ENCODE measurements at places on chromosomes 3 and 15.

DNA sequence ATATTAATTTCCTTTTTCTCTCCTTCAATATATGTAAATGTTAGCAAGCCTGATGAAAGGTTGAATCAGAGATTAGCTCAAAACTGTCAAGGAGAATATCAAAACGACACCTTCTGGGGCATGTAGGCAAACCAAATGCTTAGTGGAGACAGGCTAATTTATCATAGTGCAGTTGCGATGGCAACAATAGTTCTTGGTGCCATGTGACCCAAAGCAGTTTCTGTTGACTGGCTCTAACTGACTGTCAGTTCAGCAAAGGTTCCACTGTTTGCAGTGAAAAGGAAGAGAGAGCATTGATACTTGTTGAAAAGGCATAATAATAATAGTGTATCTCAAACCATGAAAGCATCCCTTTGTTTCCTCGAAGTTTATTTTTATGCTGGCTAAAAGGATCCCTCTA, 513.9 kb downstream of the NLGN1 start:
- DNase-seq: no peak

GRCh38 chr15:77440378-77440999, 19.8 kb downstream of the HMG20A start:
- DNase-seq: no peak

DNA sequence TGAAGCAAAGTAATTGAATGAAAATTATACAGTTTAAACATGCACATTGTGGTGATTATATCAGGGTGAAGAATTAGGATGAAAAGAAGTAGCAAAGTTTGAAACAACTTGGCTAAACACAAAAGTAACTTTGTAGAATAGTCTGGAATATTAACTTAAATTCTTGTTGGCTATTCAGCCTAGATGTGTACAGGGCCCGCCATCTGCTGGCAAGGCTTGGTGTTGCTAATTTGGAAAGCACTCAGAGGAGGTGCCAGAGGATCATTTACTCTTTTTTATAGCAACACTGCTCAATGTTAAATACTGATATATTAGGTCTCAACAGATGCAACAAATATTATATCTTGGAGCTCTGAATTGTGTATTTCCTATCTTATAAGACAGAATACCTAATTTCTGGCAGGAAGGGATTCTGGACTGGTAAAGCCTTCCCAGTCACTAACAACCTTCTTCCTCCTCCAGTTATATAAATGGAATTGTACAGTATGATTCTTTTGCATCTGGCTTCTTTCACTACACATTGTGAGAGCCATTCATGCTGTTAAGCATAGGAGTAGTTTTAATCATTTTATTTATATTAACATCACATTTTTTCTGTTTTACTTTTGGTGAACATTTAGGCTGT, 36.1 kb downstream of the TTC23 start:
- DNase-seq: peak; percentile 75

- no peak for DNase-seq
Measured at GRCh38 chr3:9276761-9277370, 27.4 kb upstream of the SRGAP3 start.

DNA sequence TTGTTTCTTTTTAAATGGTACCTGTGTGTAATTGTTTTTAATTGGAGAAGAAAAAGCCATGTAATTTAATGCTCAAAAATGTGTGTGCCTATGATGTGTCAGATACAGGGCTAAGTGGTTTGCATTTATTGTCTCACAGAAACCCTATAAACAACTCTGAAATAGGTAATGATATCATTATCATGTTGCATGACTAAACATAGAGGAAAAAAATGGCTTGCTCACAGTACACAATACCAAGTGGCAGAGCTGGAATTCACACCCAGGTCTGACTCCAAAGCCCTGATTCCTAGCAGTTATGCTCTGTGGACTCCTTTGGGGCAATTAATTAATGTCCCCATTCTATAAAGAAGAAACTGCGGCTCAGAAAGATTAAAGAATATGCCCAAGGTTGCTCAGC, 237.4 kb upstream of the TRIM42 start:
- no peak for DNase-seq

- no peak for DNase-seq
Measured at GRCh38 chr15:36407647-36408046, 171.8 kb upstream of the CDIN1 start.

DNA sequence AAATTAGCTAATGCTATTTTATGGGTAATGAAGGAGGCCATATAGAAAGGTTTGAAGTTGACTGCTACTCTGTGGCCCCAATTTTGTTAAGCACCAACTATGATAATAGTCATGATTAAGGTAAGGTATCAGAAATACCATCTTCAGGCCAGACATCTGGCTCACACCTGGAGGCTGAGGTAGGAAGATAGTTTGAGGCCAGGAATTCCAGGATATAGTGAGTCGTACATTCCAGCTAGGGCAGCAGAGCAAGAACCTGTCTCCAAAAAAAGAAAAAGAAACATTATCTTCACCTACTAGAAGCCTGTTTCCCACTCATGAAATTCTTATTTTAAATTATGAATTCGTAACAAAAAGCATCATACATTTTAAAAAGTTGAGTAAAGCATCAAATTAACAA, 64.4 kb downstream of the LRRC28 start:
- no peak for DNase-seq

GRCh38 chr15:56496635-56497034, 31.7 kb upstream of the MNS1 start:
- no peak for DNase-seq

DNA sequence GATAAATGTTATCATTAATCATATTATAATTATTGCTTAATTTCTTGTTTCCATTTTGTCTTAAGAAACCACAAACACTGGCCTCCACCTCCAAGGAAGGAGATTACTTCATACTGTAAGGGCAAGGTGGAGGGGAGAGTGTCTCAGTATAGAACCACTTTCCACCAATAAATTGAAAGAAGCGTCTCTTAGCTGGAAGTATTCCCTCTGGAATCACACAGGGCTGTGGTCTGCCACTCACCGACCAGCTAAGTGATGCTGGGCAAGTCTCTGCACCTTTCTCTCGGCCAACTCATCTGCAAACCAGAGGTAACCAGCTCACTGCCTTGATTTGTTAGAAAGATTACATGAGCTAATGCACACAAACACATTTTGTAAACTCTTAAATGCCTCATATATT, 63.1 kb downstream of the EIF4E3 start:
- no peak for DNase-seq

DNA sequence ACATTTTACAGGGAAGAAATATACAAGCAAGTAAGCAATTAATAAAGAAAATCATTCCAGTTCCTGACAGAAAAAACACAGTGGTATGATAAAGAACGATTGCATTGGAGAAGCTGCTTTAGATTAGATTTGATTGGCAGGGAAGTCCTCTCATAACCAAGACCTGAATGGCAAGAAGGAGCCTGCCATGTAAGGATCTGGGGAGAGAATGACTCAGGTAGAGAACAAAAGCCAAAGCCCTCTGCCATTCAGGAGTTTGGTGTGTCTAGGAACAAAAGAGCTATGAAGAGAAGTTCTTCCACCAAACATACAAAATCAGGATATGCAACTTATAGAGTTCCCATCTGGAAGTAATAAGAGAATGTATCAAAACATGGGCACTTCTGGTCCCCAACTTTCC, 57.6 kb downstream of the SIDT1 start:
- no peak for DNase-seq

DNA sequence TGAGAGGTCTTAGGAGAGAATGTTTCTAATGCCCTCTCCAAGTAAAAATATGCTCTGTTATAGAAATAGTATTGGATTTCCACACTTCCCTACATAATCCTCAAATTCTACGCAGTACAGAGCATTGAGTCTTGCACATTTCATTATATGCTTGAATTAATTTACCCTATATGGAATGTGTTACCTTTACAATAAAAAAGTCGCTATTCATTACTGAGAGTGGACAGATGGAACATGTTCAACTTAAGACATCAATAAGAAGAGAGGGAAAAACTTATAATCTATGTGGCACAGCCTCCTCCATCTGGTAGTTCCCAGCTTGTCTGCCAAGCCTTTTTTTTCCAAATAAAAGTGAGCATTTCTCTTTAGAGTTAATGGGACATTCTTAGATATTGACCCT, 417.9 kb downstream of the MECOM start:
- DNase-seq: no peak

DNA sequence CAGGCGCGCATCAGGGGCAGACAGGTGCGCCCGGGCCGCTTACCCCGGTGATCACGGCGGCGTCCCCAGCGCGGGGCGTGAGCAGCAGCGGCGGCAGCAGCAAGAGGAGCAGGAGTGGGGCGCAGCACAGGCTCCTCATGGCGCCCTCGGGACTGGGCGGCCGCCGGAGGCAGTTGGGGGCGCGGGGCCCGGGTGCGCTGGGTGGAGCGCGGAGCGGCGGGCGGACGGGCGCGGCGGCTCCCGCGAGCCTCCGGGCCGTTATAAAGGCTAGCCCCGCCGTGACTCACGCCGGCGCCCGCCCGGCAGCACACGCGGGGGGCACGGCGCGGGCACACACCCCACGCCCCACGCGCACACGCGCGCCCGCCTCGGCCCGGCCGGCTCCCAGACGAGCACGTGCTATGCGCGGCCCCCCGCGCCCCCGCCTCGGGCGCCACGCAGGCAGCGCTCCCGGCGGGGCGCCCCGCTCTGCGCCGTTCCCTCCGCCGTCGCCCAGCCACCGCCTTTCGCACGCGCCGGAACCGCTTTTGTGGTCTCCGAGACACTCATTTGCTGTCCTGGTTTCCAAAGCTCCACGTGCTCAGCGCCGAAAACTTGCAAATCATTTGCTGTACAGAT, at the start of gene PROK2:
Gene PROK2 (minus strand): TSS at position 235 of the 618 bp plus-strand sequence. CDS start 96 bp downstream, at position 139.
- no peak for DNase-seq

- DNase-seq: no peak
Measured at GRCh38 chr3:123758081-123758564, 126.0 kb downstream of the MYLK start.

DNA sequence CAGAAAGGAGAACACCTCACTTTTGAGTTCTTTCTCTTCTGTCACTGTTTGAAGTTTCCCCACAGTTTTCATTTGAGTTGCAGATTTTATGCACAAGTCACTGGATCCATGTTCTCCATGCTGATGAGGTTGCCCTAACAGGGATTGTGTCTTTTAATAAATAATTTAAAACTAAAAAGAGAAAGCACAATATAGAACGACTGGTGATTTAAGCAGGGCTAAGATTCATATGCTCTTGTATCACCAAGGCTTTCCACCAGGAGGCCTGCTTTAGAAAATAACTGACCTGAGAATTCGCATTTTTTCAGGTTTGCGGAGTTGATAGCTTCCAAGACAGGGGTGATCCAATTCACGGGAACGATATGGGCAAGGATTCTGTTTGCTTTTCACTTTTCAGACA, 252.0 kb upstream of the VEPH1 start:
- no peak for DNase-seq

DNA sequence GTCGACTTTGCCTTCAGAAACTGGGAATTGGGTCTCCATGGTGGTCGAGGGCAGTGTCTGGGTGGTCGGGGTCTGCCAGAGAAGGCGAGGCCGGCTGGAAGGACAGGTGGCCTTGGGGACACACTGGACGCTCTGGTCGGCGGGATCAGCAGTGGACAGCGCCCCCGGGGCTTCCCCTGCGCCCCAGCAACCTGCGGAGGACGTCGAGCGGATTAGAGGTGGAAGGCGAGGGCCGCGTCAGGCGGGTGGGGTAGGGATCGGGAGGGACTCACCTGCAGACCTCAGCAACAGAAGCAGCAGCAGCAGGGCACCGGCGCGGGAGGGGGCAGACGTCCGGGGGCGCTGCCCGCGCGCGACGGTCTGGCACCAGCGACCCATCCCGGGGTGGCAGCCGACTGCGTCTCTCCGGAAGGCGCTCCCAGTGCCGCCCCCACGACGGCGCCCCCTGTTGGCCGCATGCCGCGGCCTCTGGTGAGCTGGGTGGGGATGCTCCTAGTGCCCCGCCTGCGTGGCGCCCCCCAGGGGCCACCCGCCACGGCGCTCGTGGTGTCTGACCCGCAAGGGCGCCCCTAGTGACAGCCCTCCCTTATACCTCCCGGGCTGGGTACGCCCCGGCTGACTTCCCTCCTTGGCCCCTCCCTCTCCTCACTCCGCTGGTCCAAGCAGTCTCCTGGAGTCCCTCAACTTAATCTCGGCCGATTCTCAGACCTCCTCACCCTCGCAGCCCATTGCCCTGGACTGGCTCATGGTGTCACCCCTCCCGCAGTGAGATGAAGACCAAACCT, at the start of gene PRSS50:
Gene PRSS50 (minus strand): TSS at position 423 of the 785 bp plus-strand sequence. CDS start 45 bp downstream, at position 378.
- peak; percentile 10 for DNase-seq

- no peak for DNase-seq
Measured at GRCh38 chr3:168431491-168431890, 335.8 kb upstream of the GOLIM4 start.

DNA sequence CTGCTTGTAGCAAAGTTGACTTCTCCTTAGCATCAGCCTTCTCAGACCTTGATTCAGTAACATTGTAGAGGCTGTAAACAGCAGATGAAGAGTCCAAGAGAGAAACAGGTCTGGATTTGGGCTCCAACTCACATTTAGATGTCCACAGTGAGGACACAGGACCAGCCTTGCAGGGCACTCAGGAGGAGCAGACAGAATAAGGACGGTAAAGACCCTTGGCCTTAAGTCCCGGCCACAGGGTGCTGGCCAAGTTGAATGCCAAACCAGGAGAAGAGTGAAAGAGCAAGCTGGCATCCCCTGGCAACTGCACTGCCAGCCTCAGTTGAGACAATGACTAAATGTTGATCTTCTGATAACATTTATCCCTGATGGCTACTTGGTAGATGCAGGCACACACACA, 136.3 kb downstream of the LRRK1 start:
- DNase-seq: no peak

DNA sequence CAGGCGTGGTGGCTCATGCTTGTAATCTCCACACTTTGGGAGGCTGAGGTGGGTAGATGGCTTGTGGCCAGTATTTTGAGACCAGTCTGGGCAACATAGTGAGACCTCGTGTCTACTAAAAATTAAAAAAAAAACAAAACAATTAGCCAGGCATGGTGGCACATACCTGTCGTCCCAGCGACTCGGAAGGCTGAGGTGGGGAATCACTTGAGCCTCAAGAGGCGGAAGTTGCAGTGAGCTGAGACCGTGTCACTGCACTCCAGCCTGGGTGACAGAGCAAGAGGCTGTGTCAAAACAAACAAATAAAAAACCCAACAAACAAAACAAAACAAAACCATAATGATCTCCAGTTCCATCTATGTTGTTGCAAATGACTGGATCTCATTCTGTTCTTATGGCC, 341.3 kb upstream of the CFAP20DC start:
- no peak for DNase-seq

GRCh38 chr3:11170052-11170770, 15.9 kb downstream of the HRH1 start:
- DNase-seq: no peak

Measured in Peyer's patch (tissue), 4 donors.